ENCODE measurements at places on chromosomes 11 and 22. TPM values are rescaled to one million over a fixed set of nuclear protein-coding genes. Genes with fewer than 3 reads are reported as not detected.

- no peak for DNase-seq
These were observed 556 bp downstream of the CDCA5 start for GRCh38 chr11:65083134-65083833.

GRCh38 chr22:36471341-36471821, 10.1 kb downstream of the TXN2 start:
- no peak for DNase-seq

DNA sequence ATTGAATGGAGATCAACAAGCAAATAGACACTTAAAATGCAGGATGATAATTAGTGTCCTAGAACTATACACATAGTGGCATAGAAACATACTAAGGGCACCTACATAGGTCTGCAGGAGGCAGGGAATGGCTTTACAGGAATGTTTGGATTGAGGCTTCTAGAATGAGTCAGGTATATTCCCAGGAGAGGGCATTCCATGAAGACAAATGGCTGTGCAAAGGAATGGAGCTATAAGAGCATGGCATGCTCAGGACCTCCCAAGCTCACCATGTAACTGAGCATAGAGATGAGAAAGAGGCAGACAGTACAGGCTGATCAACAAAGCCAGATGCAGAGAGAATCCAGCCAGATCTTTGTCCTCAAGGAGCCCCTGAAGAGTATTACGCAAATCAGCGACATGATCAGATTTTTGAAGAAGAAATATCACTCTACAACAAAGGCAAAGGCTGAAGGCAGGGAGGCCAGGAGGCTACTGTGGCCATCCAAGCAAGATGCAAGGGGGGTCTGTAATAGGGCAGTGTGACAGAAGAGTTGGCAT, 211.1 kb upstream of the MTNR1B start:
- no peak for DNase-seq

DNA sequence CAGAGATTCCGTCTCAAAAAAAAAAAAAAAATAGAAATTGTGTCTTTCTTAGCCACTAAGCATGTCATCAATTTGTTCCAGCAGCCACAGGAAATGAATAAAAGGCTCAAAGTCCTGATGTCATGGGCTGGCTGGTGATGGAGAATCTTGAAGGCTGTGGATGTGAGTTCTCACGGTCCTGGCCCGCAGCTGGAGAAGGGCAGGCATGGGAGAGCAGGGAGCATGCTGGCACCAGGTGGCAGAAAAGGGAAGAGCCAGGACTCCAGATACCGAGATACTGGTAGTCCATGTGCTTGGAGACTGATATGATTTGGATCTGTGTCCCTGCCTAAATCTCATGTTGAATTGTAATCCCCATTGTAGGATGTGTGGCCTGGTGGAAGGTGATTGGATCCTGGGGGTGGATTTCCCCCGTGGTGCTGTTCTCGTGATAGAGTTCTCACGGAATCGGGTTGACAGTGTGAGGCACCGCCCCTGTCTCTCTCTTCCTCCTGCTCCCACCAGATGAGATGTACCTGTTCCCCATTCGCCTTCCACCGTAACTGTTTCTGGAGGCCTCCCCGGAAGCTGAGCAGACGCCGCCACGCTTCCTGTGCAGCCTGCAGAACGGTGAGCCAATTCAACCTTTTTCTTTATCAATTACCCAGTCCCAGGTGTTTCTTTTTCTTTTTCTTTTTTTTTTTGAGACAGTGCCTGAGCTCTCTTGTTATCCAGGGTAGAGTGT, 18.1 kb downstream of the MRGPRD start:
- no peak for DNase-seq

- DNase-seq = peak; percentile 72
These were observed 13.9 kb downstream of the DUSP8 start for GRCh38 chr11:1557904-1558774.

DNA sequence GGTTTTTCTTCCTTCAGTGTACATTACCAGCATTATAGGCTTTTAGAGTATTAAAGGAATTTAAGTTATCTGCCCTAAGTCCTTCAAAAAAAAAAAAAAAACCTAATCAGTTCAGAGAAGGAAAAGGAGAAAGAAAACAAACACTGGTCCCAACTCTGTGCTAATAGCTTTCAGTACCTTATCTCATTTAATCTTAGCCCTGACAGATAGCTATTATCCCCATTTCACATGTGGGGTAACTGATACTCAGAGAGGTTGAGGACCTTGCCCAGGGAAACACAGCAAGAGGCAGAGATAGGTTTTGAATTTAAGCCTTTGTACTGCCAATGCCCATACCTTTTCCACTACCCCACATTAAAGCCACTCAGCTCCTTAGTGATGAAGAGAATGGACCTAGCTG, 43.4 kb downstream of the FAT3 start:
- DNase-seq = no peak

GRCh38 chr11:6191742-6192141, 7.3 kb upstream of the OR52W1 start:
- no peak for DNase-seq

GRCh38 chr22:36379593-36380361, 8.0 kb downstream of the MYH9 start:
- DNase-seq = no peak

GRCh38 chr22:45452565-45453379, 39.3 kb downstream of the RIBC2 start:
- DNase-seq = no peak

GRCh38 chr11:58573451-58574104, 2.1 kb downstream of the LPXN start:
- DNase-seq = peak; percentile 58

GRCh38 chr11:31606893-31607292, 97.3 kb downstream of the ELP4 start:
- no peak for DNase-seq

GRCh38 chr22:46084376-46084775, 66.0 kb upstream of the PPARA start:
- DNase-seq = no peak

DNA sequence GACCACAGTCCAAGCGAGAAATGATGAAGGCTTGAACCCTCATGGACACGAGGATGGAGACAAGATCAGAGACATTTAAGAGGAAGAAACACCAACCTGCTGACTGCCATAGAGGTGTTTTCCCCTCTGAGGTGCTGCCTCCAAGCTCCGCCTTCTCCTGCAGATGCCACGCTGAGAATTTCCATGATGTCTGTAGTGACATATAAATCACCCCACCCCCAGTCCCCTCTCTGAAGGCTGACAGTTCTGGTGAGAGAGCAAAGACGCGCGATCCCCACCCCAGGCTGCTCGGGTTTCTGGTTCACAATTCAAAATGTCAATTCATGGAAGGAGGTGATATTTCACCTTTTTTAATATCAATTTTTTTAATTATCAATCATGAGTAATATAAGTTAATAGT, 28.2 kb downstream of the LRRC32 start:
- no peak for DNase-seq

- DNase-seq = no peak
These were observed 185.3 kb downstream of the DYNC2H1 start for GRCh38 chr11:103294516-103294915.

GRCh38 chr11:44606472-44606871, 41.0 kb downstream of the CD82 start:
- DNase-seq = no peak

DNA sequence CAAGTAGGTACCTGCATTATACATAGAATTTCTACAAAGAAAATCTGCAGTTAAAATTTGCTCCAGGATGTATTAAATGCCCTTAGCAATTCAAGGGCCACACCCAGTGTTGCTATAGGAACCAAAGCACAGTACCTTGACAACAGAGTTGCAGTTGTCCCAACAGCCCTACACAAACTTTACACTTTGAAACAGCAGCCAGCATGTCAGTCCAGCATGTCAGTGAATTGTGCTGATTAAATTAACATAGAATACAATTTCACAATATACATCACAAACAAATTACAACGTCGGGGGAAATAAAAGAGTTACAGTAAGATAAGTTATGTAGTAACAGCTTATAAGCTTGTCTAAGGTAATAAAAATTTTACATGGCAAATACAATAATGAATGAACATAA, 389.2 kb downstream of the SOX6 start:
- no peak for DNase-seq

DNA sequence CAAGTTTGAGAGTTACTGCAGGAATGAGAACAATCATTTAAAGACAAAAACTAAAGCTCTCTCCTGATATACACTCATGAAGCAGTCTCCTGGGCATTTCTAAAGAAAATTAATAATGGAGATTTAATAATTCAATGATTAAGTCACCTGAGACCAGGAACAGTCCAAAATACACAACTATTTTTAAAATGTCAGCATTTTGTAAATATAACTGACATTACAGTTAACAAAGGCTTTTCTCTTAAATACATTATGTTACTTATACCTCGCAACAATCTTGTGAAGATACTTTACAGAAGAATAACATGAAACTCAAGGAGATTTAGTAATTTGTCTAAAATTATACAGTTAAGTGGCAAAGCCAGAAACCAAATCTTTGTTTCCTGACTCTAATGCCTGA, 87.6 kb downstream of the LARGE2 start:
- no peak for DNase-seq

GRCh38 chr11:67160045-67160444, 41.0 kb downstream of the KDM2A start:
- DNase-seq = no peak

DNA sequence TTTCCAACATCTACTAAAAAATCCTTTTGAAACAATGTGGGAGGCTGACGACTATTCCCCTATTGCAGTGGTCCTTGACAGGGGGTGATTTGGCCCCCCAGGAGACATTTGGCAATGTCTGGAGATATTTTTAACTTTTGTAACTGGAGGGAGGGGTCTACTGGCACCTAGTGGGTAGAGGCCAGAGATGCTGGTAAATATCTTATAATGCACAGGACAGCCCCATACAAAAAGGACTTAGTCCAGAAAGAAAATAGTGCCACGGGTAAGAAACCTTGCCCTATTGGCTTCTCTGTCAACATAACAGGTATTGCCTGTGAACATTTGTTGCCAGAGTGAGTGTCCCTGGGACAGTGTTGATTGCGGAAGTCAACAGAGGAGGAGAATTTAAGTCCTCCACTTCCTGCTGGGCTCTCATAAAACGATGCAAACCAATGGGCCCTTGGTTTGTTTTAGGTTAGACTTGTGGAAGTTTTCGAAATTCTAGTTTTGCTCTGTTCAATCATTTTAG, 101.6 kb downstream of the MAML2 start:
- no peak for DNase-seq

DNA sequence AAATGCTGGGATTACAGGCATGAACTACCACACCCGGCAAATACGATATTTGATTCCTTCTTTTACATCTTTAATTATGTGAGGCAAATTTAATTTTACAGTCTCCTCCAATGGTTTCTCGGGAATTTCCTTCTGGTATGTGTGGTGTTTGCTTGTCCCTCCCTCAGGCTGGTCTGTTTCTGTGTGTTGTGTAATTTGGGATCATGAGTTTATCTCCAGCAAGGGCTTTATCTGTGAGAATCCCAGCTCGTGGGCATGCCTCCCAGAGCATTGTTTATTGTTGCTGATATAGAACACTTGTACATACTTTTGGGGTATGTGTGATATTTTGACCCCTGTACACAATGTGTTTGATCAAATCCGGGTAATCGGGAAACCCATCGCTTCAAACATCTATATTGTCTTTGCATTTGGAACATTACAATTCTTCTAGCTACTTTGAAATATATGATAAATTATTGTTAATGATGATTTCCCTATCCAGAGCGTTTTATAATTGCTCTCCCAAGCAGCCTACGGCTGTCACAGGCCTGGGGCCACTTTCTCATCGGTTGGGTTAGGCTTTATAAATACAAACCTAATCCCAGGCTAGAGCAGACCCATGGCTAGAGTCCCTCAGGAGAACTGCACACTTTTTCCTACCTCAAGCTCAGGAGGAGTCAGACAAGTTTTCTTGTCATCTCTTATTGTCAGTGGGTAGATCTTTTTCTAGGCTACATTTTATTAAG, 15.0 kb upstream of the PRR5 start:
- no peak for DNase-seq

GRCh38 chr22:32352681-32353080, 5.0 kb upstream of the RFPL3 start:
- no peak for DNase-seq

DNA sequence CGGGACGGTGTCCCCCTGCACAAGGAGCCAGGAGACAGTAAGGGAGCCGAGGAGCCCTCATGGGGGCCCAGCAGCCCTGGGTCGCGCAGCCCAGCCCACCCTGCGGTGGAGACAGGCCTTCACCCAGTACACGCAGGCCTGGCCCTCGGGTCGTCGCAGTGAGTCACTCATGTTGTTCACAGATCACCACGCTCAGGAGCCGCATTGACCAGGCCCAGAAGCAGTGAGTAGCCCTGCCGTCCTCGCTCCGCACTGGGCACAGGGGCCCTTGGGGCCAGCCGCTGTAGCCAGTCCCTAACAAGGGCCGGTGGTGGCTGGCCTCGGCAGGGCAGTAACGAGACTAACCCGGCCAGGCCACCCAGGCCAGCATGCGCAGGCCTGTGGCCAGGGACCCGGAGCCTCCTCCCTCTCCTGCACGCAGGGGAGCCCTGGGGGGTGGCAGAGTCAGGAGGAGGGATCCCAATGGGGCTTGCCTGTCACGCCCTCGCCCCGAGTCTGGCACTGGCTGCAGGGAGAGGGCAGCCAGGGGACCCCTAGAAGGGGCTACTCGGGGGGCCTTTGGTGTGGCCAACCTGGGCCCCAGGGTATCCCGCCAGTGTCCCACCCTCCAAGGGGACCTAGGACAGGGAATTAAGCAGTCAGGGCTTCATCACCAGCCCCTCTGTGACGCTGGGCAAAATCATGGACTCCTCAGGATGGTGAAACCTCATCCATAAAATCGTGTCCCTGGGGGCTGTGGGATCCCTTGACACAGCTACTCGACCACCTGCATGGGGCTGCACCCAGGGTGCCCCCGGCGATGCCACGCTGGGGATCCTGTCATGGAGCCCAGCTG, 10.1 kb upstream of the MRPL23 start:
- no peak for DNase-seq

Gene ANKK1
- polyA plus RNA-seq = 0.45 TPM

Gene CNTF
- polyA plus RNA-seq = 0.69 TPM

Gene EHF
- polyA plus RNA-seq = not detected

Gene TSSK2
- polyA plus RNA-seq = 0.62 TPM

Gene PPME1
- polyA plus RNA-seq = 37.7 TPM

Gene GLB1L2
- 0.75 TPM for polyA plus RNA-seq

Gene ATL3
- 22.4 TPM for polyA plus RNA-seq

Gene TMEM25
- polyA plus RNA-seq = 16.3 TPM

Gene TNNT3
- 7,014 TPM for polyA plus RNA-seq

Gene OR6T1
- polyA plus RNA-seq = not detected
